Dermis blood vessel endothelial cell (primary cell): ENCODE measurements at places on chromosomes 11 and 22. TPM values are rescaled to one million over a fixed set of nuclear protein-coding genes. Genes with fewer than 3 reads are reported as not detected.
A peak's percentile ranks its signal among the peaks of the same experiment; 100 is the strongest.

DNA sequence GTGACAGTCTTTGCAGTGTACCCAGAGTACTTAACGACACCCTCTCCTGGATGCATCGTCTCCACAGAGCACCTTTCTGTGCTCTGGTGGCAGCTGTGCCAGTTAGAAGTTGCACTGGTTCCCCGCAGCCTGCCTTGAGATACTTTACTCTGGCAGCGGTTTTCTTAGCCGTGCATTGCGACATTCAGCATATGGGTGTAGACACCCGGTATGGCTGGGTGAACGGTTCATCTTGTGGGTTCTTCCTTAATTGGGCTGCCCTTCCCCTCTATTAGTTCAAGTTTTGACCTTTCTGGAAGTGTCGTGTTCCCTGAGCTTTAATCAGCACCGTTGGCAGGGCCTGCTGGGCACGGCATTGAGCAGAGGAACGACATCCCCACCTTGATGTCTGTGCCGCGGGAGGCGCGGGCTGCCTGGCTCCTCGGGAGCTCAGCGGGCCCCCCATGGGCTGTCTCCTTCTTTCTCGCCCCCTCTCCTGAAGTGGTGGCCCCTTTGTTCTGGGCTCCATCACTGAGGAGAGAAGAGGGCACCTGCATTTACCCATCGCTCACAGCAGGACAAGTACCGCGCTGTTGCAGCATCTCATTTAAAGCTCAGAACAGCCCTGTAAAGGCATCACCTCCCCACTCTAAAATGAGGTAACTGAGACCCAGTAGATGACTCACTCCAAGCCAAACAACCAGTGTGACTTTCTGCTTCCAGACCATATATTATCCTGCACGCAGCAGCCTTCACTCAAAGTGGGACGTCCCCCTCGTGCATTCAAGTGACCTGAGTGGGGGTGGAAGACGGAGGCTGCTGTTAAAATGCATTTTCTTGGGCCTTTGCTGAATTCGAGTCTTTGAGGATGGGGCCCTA lies 13.3 kb downstream of the FAM83F start:
- DNase-seq = no peak

- DNase-seq = no peak
Observed at GRCh38 chr11:112322173-112322790, 61.6 kb upstream of the PLET1 start.

- no peak for DNase-seq
Observed at GRCh38 chr11:78652843-78653239, 78.2 kb upstream of the NARS2 start.

TBX1 gene
- total RNA-seq = 69.6 and 73.2 TPM in 2 replicates

DNA sequence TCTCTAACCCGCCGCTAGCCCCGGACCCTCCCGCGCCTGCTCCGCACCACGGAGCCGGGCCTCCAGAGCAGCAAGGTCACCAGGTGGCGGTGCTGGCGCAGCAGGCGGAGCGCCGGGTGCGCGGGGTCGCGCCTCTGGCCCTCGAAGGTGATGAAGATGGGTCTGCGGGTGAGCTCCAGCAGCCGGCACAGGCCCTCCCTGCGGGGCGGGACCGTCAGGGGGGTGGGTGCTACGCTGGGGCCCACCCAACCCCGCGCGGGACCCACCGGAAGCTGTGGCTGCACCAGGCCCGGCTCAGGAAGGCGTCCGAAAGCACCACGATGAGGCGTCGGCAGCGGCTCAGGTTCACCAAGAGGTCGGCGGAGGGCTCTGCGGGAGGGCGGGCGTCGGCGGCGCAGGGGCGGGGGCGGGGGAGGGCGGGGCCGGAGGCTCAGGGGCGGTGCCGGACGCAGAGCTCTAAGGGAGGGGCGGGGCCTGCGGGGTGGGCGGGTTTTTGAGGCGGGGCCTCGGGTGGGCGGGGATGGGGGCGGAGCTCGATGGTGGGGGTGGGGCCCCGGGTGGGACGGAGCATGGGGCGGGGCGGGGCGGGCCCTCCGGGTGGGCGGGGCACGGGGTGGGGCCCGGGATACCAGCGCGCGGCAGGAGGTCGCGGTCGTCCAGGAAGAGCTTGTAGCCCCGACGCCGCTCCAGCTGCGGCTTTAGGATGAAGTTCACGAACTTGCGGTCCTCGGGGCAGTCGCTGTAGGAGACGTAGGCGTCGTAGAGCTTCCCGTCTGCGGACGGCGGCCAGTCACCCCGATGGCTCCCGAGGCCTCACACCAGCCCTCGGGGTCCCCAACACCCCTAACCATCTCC lies 7.8 kb downstream of the SIGIRR start:
- peak; percentile 75 for DNase-seq

DNA sequence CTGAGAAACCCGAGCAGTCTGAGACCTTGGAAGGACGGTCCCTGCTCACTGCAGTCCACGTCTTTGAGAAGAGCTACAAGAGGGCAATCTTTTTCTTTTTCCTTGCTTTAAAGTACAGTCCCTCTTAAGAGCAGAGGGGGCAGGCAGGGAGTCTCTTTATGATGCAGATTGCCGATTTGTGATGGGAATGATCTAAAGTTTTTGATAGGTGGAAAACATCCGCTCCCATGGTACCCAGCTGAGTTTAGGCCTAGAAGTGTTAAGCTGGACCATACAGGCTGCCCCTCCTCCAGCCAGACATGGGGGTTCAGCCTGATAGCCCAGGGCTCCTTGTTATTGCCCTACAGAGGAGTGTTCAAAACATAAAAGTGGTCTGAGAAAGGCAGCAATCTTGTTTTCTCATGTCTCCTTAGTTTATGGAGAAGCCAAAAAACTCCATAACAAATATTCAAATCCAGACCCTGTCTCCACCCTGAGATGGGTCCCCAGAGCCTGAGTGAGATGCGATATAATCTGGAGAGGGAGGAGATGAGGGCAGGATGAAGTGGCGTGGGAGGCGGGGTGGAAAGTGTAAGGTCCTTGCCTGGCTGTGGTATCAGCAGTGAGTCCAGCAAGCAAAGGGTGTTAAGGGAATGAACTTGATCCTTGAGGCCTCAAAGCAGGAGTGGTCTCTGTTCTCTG lies 135.1 kb downstream of the FDX1 start:
- no peak for DNase-seq

GRCh38 chr11:119432484-119433357 lies 9.7 kb upstream of the THY1 start:
- DNase-seq = no peak

MAJIN gene
- total RNA-seq = 0.17 TPM in 1 of 2 replicates, not detected in the other

OR8J3 gene
- not detected in 2 replicates for total RNA-seq

DNA sequence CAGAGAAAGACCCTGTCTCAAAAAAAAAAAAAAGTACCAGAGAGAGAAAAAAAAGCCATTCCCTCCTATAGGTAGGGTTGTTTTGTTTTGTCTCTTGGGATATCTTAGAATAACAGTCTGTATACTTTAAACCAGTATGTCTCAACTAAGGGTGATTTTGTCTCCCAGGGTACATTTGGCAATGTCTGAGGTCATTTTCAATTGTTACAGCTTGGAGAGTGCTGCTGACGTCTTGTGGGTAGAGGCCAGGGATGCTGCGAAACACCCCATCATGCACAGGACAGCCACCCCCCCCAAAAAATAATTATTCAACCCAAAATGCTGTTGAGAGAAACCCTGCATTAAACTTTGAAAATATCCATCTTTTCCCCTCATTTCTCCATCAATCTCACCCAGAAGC lies 56.1 kb upstream of the CRTAM start:
- DNase-seq = no peak

- DNase-seq = no peak
Observed at GRCh38 chr11:121538054-121538453, 85.3 kb upstream of the SORL1-AS1 start.

OVOL1 gene
- total RNA-seq = not detected in 2 replicates

CLDN5 gene
- 1,341 and 2,150 TPM in 2 replicates for total RNA-seq

GRCh38 chr22:50219800-50220602 lies 19.2 kb downstream of the SELENOO start:
- no peak for DNase-seq

OR5B21 gene
- total RNA-seq = not detected in 2 replicates

DNA sequence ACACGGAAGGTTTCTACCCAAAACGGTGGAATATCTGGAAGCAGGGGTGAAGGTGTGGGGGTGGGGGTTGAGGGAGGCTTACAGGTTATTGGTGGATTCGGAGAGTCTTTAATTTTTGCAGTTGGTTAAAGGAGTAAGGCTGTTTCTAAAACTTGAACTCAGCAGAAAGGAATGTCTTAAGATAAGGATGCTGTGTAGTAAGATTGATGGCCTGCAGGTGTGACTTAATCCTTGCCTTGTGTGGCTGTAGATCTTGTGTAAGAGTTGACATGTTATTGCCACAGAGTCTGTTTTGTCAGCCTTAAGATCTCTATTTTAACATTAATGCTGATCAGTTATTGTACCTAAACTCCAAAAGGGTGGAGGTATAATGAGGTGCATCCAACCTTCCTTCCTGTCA lies 16.4 kb upstream of the OR6M1 start:
- DNase-seq = no peak

F2 gene
- total RNA-seq = not detected in 2 replicates

DNA sequence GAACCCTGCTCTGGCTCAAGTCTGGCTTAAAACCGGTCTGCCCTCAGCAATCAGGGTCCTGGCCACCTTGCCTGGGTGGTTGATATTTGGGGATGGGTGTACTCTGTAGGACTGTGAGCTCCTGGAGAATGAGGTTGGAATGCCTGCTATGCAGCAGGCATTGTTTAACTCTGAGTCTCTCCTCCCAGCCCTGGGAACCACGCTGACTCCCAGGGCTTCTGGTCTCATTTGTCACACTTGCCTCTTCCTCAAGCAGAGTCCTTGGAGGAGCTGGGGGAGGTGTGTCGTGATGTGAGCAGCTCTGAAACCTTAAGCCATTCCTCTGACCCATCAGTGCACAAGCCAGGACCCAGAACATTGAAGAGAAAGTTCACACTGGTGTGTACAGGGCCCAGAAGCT lies 340.1 kb downstream of the MN1 start:
- DNase-seq = peak; percentile 38

DNA sequence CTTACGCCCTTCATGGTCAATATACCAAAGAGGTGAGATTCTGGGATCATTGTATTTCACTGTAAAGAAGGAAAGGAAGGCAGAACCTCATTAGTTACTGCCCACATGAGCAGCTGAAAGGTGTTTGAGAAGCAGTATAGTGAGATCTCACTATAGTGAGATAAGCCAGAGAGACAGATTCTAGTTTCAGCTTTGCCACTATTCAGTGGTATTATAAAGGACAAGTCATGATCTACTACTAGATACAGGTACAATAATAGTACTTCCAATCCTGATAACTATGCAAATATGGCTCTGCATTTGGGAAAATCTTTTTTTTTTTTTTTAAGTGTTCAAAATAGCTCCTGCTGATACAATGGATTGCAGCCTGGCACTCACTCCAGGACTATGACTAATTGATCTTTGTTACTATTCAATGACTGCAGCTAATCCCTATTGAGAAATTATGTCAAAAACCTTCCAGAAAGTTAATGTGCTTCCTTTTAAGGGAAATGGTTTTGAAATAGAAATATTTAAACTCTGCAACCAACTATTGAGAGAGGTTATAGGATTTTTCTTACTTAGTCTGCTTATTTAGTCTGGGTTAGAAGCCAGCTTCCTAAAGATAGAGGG lies 8.3 kb upstream of the DLAT start:
- peak; percentile 79 for DNase-seq

DNA sequence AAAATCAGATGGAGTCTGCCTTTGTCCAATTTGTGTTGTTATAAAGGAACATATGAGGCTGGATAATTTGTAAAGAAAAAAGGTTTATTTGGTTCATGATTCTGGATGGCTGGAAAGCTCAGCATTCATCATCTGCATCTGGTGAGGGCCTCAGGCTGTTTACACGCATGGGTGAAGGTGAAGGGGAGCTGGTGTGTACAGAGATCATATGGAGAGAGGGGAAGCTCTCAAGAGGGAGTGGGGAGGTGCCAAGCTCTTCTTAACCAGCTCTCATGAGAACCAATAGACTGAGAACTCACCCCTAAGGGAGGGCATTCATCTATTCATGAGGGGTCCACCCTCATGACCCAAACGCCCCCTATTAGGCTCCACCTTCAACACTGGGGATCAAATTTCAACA lies 40.0 kb downstream of the NEU3 start:
- DNase-seq = no peak

IFITM10 gene
- total RNA-seq = 0.33 and 1.5 TPM in 2 replicates

MMP13 gene
- total RNA-seq = not detected in 2 replicates

DNA sequence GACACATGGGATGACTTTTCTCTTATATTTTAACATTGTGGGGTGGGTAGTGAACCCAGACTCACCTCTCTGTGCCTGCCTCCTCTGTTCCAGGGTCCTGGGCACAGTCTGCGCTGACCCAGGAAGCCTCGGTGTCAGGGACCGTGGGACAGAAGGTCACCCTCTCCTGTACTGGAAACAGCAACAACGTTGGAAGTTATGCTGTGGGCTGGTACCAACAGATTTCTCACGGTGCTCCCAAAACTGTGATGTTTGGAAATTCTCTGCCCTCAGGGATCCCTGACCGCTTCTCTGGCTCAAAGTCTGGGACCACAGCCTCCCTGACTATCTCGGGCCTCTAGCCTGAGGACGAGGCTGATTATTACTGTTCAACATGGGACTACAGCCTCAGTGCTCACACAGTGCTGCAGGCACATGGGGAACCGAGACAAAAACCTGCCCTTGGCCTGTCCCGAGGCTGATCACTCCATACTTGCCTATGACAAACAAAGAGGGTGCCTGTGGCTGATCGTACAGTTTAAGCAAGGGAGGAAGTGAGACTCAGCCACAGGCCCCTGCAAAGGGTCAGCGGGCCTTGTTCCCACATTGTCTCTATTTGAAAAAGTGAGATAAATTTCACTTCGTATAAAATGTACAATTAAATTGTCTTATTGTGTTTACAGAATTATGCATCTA lies 43.7 kb upstream of the TOP3B start:
- no peak for DNase-seq

GRCh38 chr11:106133529-106133928 lies 56.1 kb downstream of the AASDHPPT start:
- peak; percentile 12 for DNase-seq

DNA sequence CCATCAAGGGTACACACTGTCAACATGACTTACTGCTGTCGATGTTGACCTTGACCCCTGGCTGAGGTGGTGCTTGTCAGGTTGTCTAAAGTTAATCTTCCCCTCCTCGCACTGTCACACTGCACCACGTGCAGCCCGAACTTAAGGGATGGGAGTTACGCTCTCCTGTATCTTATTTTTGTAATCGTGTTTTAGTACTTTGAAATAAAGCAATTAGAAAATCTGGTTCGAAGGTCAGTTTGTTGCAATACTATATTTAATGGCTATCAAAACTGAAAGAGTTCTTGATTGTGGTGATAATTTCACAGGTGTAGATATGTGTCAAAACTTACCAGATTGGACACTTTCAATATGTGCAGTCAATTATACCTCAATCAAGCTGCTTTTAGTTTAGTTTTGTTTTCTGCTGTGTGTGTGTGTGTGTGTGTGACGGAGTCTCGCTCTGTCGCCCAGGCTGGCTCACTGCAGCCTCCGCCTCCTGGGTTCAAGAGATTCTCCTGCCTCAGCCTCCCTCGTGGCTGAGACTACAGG lies 10.7 kb upstream of the ST14 start:
- DNase-seq = no peak
